ENCODE measurements at places on chromosomes 4 and X.

GRCh38 chrX:2242326-2242725, 258.4 kb downstream of the DHRSX start:
- no peak for DNase-seq

DNA sequence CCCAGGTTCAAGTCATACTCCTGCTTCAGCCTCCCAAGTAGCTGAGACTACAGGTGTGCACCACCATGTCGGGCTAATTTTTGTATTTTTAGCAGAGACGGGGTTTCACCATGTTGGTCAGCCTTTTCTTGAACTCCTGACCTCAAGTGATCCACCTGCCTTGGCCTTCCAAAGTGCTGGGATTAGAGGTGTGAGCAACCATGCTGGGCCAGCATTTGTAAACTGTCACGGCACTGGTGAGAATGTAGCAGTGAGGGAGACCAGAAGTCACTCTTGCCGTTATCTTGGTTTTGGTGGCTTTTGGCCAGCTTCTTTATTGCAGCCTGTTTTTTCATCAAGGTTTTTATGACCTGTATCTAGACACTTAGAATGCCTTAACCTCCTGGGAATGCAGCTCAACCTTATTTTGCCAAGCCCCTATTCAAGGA, 22.4 kb downstream of the PCDH18 start:
- no peak for DNase-seq

DNA sequence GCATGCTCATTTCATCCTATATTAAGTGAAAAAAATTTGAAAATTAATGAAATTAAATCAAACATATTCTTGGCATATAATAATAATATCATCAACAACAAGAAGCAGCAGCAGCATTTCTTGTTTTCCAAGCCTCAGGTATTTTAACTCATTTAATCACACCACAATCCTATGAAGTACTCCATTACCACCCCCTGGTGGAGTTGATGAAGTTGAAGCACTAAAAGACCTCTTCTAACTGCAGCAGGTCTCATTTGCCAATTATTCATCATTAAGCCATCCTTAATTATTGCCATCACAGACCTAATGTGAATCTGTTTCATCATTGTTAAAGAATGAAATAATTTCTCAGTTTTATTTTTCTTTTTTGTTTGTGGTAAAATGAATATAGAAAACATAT, 801.4 kb upstream of the GRID2 start:
- DNase-seq: no peak

DNA sequence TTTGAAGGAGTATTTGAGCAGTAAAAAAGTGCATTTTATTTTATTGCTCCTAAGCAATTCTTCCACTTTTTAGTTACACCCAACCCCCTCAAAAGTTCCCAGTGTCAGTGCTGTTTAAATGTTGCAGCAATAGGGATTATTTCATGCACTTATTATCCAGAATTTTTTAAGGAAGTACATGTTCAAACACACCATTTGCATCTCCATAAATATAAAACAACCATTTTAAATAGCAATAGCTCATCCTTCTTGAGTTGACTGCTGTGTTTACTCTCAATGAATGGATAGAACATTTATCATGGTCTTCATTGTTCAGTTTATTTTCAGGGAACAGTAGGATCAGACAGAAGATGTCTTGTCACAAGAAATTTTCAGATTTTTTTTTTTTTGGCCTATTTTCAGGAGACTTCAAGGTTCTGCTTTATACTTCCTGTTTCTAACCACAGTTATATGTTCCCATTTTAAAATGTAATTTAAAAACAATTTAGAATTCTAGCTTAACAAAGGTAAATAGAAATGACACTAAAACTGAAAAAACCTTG, 171.9 kb downstream of the TMA16 start:
- DNase-seq: no peak

- DNase-seq: no peak
These were observed 3.1 kb downstream of the CT45A10 start for GRCh38 chrX:135890087-135890585.

- DNase-seq: no peak
These were observed 13.7 kb downstream of the LINC00632 start for GRCh38 chrX:140723121-140723715.

GRCh38 chrX:40145923-40146261, 48.1 kb upstream of the BCOR start:
- no peak for DNase-seq

DNA sequence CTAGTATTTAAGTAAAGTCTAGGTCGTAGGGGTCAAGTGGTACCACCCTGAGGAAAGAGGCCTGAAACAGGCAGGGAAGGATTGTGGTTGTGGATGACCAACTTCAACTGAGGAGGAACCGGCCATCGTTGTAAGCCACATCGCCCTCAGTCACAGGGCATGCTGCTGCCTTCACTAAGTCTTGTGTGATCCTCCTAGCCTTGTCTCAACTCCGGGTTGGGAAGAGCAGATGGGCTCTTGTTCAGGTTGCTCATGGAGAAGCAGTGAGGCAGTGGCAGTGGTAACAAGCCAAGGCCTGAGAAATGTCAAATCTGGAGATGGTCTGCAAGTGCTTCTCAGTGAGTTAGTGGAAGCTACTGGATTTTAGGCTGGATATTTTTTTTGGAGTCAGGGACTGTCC, 22.8 kb upstream of the NKX3-2 start:
- DNase-seq: no peak

GRCh38 chrX:40054793-40055192, 43.0 kb downstream of the BCOR start:
- no peak for DNase-seq

- DNase-seq: no peak
These were observed 18.4 kb downstream of the MAML3 start for GRCh38 chr4:140135529-140136088.

DNA sequence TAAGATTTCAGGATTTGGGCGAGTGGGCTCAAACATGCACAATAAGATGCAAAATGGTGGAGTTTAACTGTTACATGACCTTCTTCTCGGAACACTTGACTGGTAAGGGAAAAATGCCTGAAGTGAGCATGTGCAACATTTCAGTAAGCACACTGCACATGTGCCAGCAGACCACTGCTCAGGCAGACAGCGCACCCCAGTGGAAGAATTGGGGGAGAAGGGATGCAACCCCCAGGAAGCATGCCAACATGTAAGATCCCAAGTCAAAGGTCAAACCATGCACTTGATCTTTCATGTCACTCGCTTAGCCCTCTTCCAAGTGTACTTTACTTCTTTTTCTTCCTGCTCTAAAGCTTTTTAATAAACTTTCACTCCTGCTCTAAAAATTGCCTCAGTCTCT, 256.3 kb downstream of the CENPC start:
- DNase-seq: no peak

DNA sequence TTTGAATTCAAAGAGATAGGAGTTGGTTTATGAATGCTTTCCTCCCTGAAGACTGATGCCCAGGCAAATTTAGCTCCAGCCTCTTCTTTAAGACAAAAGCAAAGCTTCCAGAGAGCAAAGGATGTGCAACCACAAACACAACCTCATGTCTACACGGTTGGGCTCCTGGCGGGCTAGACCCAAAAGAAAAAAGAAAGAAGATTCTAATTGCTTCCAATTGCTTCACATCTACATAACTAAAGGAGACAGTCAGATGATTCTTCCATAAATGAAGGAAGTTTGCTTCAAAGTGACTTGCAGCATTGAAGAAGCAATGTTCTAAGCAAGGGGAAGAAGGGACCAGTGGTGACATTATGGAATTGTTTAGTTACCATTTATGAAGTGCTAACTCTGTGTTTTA, 1603.0 kb upstream of the TENM3 start:
- DNase-seq: no peak

DNA sequence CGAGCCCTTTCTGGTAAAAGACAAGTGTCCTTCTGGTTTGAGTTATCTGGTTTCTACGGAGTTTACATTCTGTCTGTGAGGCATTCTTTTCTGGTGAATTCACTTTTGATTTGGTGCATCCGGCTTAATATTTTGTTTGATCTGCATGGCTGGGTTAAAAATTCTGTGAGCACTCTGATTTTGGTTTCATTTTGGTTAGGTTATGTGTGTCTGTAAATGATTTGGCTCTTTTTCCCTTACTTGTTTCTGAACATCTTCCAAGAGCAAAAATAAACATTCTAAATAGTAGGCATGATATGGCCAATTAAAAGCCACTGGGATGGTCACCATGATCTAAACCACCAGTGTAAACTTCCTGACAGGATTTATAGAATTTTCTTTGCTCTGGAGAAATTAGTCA, 85.7 kb upstream of the PTPN13 start:
- no peak for DNase-seq

GRCh38 chrX:101276238-101276637, 14.9 kb downstream of the TAF7L start:
- no peak for DNase-seq

GRCh38 chr4:110676241-110676640, 53.4 kb upstream of the PITX2 start:
- no peak for DNase-seq

DNA sequence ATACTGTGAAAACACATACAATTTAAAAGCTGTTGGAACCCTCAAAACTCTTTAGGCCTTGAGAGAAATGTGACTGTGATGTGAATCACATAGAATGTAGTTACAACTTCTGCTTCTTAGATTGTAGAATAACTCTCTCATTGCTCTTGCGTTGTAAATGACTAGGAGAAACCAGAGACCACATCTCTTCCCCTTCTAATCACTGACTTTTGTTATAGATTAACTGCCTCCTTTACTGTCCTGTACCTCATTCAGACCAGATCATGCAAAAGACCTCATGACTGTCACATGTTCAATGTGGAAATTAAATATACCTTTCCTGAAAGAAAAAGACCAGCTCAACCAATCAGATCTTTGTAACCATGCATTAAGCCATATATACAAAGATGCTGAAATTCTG, 43.2 kb upstream of the NEIL3 start:
- no peak for DNase-seq

DNA sequence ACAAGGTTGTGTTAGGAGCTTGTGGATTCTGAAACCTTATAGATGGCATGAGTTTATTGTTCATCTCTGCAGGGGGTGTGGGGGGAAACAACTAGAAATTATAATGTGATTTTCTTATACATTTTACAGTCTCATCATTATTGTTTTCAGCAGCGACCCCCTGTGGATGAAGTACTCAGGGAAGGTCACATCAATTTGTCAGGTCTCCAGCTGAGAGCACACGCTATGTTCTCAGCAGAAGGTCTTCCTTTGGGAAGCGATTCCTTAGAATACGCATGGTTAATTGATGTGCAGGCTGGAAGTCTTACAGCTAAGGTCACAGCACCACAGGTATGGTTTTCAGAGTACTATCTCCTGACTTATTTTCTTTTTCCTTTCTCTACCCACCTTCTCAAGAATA, 72.2 kb downstream of the BLTP1 start:
- DNase-seq: no peak

- no peak for DNase-seq
These were observed 334.1 kb downstream of the PCDH7 start for GRCh38 chr4:31054295-31054694.

- no peak for DNase-seq
These were observed 238.5 kb downstream of the EVC2 start for GRCh38 chr4:5469861-5470260.

GRCh38 chr4:174520660-174521059, 1.6 kb downstream of the HPGD start:
- DNase-seq: no peak

GRCh38 chrX:15856636-15857035, 2.0 kb upstream of the AP1S2 start:
- DNase-seq: no peak

- DNase-seq: no peak
These were observed 63.5 kb downstream of the DCLK2 start for GRCh38 chr4:150141756-150142155.

DNA sequence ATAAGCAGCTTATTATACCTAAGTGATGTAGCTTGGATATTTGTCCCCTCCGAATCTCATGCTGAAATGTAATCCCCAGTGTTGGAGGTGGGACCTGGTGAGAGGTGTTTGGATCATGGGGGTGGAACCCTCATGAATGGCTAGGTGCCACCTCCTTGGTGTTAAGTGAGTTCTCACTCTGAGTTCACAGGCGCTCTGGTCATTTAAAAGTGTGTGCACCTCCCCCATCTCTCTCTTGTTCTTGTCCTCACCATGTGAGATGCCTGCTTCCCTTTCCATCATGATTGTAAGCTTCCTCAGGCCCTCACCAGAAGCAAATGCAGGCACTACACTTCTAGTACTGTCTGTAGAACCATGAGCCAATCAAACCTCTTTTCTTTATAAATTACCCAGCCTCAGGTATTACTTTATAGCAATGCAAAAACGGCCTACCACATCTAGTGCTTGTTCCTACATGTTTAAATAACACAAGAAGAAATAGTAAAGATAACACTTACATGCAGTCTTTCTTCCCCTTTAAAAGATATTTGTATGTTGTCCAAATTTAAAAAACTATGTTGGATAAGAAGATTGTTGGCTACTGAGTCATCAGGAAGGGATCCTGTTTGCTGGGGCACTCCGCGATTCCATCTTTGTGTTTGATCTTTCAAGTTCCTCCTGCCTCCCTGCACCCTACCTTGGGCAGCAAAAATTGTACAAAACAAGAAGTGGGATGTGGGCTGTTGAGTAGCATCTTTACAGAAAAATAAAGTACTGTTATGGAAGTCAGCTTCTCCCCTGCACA, 29.7 kb downstream of the PPP1R2C start:
- DNase-seq: no peak

DNA sequence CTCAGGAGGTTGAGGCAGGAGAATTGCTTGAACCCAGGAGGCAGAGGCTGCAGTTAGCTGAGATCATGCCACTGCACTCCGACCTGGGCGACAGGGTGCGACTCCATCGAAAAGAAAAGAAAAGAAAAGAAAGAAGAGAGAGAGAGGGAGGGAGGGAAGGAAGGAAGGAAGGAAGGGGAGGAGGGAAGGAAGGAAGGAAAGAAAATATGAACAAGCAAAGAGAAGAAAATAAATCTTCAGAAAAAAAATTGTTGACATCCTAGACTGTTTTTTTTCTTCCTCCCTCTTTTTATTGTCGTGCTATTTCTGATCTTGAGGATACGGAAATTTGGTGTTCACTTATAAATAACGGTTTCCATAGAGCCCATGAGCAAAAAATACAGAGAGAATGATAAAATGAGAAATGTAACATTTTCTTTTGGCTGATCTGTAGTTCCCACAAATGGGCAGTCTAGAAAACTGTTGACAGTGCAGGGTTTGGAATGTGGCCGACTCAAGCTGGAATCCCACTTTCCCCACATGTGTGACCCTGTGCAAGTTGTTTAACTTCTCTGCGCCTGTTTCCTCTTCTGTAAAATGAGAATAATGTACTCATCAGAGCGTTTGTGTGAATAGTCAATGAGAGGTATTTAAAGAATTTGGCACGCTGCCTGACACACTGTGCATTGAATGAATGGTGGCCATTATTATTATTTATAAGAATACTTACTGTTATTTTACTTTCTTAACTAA, 19.4 kb downstream of the SORBS2 start:
- no peak for DNase-seq

DNA sequence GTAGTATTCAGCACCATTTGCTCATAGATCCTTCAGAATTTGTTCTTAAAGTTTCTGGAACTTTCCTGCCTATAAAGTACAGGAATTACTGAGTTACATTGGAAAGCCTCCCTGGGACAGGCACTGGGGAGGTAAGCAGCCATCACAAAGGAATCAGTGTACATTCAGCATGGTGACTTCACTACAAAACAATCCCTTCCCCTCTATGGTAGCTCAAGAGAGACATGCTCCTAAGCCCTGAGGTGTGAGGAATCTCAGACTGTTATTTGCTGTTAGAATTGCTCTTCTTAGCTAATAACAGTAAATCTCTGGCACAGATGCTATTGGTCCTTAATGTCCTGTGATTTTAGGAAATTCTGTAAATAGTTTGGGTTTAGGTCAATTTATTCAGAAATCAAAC, 1898.0 kb upstream of the PCDH7 start:
- DNase-seq: no peak
